Retina (tissue), 1 donor: ENCODE measurements at places on chromosomes 7 and 10.

GRCh38 chr10:18178854-18179483 lies 38.7 kb downstream of the CACNB2 start:
- no peak for DNase-seq

GRCh38 chr10:13291821-13292773 lies 7.8 kb downstream of the PHYH start:
- peak; percentile 27 for DNase-seq

GRCh38 chr7:23000597-23001360 lies 13.2 kb downstream of the HYCC1 start:
- no peak for DNase-seq

GRCh38 chr10:2700626-2701305 lies 366.6 kb upstream of the PFKP start:
- DNase-seq: no peak

- no peak for DNase-seq
Observed at GRCh38 chr7:42964293-42964692, 32.1 kb downstream of the MRPL32 start.

- DNase-seq: no peak
Observed at GRCh38 chr10:44253769-44254462, 131.0 kb downstream of the CXCL12 start.

- DNase-seq: no peak
Observed at GRCh38 chr10:94613-95012, 40.6 kb upstream of the ZMYND11 start.

DNA sequence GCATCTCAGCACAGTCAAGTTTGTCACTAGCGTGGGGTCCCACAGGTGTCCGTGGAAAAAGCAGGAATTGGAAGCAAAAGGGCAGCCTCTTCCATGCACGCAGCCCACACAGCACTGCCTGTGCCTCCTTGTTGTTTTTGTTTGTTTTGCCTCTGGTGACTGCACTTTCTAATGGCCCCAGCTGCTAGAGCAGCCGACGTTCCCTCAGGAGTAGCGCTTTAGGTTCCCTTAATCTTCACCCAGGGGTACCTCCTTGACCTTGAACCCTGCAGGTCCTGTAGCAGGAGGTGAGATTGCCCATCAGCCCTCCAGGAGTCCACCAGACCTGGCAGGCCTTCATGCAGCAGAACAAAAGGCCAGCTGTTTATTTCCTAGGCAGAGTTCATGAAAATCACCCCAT lies 210.1 kb downstream of the CACNB2 start:
- peak; percentile 38 for DNase-seq
